ENCODE measurements at places on chromosomes 12 and 14. TPM values are rescaled to one million over a fixed set of nuclear protein-coding genes. Genes with fewer than 3 reads are reported as not detected.

SLC5A8 gene
- total RNA-seq, result not detected

LTBP2 gene
- 363 TPM for total RNA-seq

CACNA2D4 gene
- total RNA-seq, result 6.2 TPM

PGF gene
- 33.7 TPM for total RNA-seq

PRH2 gene
- total RNA-seq, result not detected

PRORP gene
- 20.0 TPM for total RNA-seq

TTC8 gene
- total RNA-seq, result 14.1 TPM

IFNG-AS1 gene
- 0.54 TPM for total RNA-seq

FAM90A1 gene
- 0.27 TPM for total RNA-seq

TMEM132D gene
- not detected for total RNA-seq

BDKRB1 gene
- 0.36 TPM for total RNA-seq

GNB3 gene
- 8.2 TPM for total RNA-seq

GALNT4 gene
- 7.4 TPM for total RNA-seq

- no peaks in the 10 kb centered on the region for H3K4me1 ChIP-seq
- no peak overlapping the region for H3K4me3 ChIP-seq
- H3K27me3 ChIP-seq, result no peaks in the 10 kb centered on the region
- H3K36me3 ChIP-seq, result no peaks in the 10 kb centered on the region
- no peak overlapping the region for H3K27ac ChIP-seq
- DNase-seq, result no peak
Measured at GRCh38 chr14:97655169-97655948, 858.2 kb downstream of the VRK1 start.

DNA sequence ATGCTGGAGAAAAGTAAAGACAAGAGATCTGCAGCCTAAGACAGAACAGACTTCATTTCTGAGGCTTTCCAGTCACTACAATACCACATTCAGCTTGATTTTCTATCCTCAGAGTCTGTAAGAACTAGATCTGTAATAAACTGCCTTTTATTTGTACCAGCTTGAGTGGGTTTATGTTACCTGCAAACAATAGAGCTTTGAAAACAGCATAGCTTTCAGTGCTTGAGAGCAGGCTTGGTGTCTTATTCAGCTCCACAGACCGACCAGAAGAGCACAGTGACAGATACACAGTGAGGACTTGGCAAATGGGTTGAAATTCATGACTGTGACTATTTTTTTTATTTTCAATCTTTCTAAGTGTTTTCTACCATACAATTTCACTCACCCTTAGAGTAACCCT lies 207.8 kb upstream of the OTX2 start:
- H3K36me3 ChIP-seq, result no peaks in the 10 kb centered on the region
- H3K4me1 ChIP-seq, result no peaks in the 10 kb centered on the region
- no peak for DNase-seq

DNA sequence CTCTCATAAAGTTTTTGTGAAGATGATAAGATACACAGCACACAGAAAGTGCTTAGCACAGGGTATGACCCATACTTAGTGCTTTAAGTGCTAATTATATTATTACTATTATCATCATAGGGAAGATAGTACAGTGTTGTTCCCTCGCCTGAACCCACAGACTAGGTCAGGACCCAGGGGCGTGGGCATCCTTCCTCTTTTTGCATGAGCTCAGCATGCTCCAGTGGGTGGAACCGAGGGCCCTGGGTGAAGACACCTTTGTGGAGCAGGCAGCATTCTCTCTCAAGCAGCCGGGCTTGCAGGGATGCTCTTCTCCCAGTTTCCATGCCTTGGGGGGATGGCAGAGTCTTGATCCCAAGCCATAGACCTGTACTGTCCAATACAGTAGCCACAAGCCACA lies 34.8 kb downstream of the CRACR2A start:
- H3K36me3 ChIP-seq, result no peaks in the 10 kb centered on the region
- DNase-seq, result no peak
- no peaks in the 10 kb centered on the region for H3K4me1 ChIP-seq
- no peak overlapping the region for H3K4me3 ChIP-seq

DNA sequence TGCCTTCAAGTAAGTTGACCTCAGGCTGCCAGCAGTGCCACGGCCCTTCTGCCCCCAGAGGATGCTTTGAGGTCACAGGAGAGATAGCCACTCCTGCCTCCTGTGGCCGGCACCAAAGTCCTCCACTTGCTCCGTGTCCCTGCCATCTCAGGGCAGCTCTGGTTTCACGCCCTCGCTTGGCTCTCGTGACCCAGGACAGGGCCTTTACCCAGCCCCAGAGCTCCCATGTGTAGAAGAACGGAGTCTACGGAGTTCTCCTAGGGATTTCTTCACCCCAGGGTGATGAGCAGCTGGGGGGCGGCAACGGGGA lies 178.1 kb downstream of the ADGRD1 start:
- no peaks in the 10 kb centered on the region for H3K4me1 ChIP-seq
- no peak for DNase-seq
- H3K36me3 ChIP-seq, result no peaks in the 10 kb centered on the region
- no peaks in the 10 kb centered on the region for H3K27me3 ChIP-seq
- H3K4me3 ChIP-seq, result no peak overlapping the region

DNA sequence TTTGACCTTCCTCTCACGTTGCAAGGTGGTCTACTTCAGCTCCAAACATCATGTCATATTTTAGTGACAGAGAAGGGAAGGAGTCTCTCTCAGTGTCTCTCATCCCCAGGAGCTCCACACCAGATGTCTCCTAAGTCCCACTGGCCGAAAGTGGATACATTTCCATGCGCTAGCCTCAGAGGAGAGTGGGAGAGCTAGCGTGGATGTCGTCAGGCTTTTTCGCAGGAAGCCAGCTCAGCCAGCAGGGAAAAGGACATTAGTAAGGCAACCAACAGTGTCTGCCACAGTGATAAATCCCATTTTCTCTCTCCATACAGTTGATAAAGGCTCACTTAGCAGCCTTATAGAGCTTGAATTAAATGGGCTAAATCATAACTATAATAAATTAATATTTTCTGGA lies 155.7 kb downstream of the PELI2 start:
- H3K27ac ChIP-seq, result no peak overlapping the region
- H3K27me3 ChIP-seq, result no peaks in the 10 kb centered on the region
- H3K36me3 ChIP-seq, result no peaks in the 10 kb centered on the region
- DNase-seq, result no peak
- H3K4me3 ChIP-seq, result no peak overlapping the region

DNA sequence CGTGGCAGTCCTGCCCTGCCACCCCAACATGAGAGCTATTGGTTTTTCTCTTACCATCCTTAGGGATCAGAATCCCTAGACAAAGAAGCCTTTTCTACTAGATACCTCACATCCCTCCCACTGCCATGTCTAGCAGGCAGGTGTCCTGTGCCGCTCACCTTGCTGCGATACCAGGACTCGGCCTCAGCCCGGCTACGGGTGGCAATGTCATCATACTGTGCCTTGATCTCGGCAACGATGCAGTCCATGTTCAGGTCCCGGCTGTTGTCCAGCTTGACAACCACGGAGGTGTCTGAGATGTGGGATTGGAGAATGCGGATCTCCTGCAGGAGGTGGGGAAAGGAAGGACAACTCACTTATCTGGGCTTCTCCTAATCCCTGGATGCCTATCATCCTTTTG lies 4.5 kb downstream of the KRT83 start:
- H3K27ac ChIP-seq, result no peak overlapping the region
- no peaks in the 10 kb centered on the region for H3K36me3 ChIP-seq
- no peak overlapping the region for H3K4me3 ChIP-seq
- no peaks in the 10 kb centered on the region for H3K4me1 ChIP-seq

- no peaks in the 10 kb centered on the region for H3K4me1 ChIP-seq
- peak; percentile 34 for DNase-seq
- no peak overlapping the region for H3K4me3 ChIP-seq
- H3K27ac ChIP-seq, result no peak overlapping the region
- H3K36me3 ChIP-seq, result no peaks in the 10 kb centered on the region
- no peaks in the 10 kb centered on the region for H3K27me3 ChIP-seq
Measured at GRCh38 chr12:114767906-114768722, 84.1 kb upstream of the TBX3 start.

- H3K4me3 ChIP-seq, result no peak overlapping the region
- H3K4me1 ChIP-seq, result peaks cover 3% of the 10 kb centered on the region
- DNase-seq, result no peak
- peak overlapping the region; percentile 72 for H3K27ac ChIP-seq
- H3K36me3 ChIP-seq, result no peaks in the 10 kb centered on the region
Measured at GRCh38 chr12:14952299-14952921, 9.0 kb downstream of the ARHGDIB start.

GRCh38 chr12:87182696-87183233 lies 846.4 kb downstream of the C12orf50 start:
- H3K4me1 ChIP-seq, result no peaks in the 10 kb centered on the region
- H3K4me3 ChIP-seq, result no peak overlapping the region
- no peak overlapping the region for H3K27ac ChIP-seq
- no peaks in the 10 kb centered on the region for H3K36me3 ChIP-seq
- H3K27me3 ChIP-seq, result no peaks in the 10 kb centered on the region

GRCh38 chr14:39203659-39204606 lies 28.9 kb downstream of the PNN start:
- H3K36me3 ChIP-seq, result no peaks in the 10 kb centered on the region
- no peaks in the 10 kb centered on the region for H3K4me1 ChIP-seq
- H3K4me3 ChIP-seq, result no peak overlapping the region
- H3K27me3 ChIP-seq, result no peaks in the 10 kb centered on the region
- DNase-seq, result no peak

- DNase-seq, result no peak
- H3K4me3 ChIP-seq, result no peak overlapping the region
- H3K36me3 ChIP-seq, result no peaks in the 10 kb centered on the region
Measured at GRCh38 chr14:61174441-61174891, 106.7 kb downstream of the TMEM30B start.

- H3K36me3 ChIP-seq, result no peaks in the 10 kb centered on the region
- no peak for DNase-seq
- no peaks in the 10 kb centered on the region for H3K4me1 ChIP-seq
- H3K27ac ChIP-seq, result no peak overlapping the region
- H3K27me3 ChIP-seq, result no peaks in the 10 kb centered on the region
Measured at GRCh38 chr12:107493666-107494065, 191.9 kb upstream of the PWP1 start.

DNA sequence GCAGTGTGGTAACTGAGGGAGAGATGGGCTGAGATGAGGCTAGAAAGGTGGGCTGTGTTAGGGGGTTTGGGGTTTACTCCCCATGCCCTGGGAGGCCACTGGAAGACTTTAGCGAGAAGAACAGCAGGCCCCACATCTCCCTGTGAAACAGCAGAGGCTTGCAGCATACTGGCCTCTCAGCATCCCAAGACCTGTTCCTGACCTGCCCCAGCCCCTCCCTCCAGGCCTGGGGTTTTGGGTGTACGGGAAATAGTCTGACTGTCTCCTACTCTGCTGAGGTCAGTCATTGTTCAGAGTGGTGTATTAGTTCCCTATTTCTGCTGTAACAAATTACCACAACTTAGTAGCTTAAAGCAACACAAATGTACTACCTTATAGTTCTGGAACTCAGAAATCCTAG lies 103.5 kb upstream of the HIF1A start:
- H3K27me3 ChIP-seq, result no peaks in the 10 kb centered on the region
- no peak for DNase-seq
- no peak overlapping the region for H3K27ac ChIP-seq
- peaks cover 12% of the 10 kb centered on the region for H3K4me1 ChIP-seq
- H3K36me3 ChIP-seq, result no peaks in the 10 kb centered on the region

DNA sequence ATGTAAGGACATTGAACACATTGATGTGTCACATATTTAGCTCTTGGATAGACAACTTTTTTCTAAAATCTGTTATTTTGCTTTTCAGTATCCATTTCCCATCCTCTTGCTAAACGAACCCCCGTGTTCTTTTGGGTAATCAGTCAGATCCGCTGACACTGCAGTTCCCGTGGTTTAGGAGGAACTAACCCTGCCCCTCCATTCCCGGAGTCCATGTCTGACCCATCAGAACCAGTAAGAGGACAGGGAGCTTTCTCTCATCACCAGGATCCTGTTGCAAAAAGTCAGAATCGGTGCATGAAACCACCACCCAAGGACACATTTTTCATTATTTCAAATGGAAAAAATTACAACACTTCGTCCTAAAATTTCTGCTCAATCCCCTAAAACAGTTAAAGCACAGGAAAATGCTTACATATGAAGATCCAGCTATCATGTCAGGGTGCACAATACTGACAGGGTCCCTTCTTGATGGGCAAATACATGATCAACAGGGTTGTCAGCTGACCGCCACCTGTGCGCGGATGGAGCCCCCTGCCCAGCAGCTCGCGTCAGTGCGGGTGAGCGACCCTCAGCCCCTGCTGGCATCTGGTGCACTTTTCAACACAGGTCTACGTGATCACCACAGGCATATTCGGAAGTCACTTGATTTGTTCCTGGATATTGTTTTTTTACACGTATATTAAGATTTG lies 276.8 kb downstream of the ADGRD1 start:
- H3K4me3 ChIP-seq, result no peak overlapping the region
- H3K27me3 ChIP-seq, result no peaks in the 10 kb centered on the region
- H3K36me3 ChIP-seq, result no peaks in the 10 kb centered on the region
- no peaks in the 10 kb centered on the region for H3K4me1 ChIP-seq
- no peak overlapping the region for H3K27ac ChIP-seq
- DNase-seq, result peak; percentile 48

- no peak overlapping the region for H3K27ac ChIP-seq
- no peak overlapping the region for H3K4me3 ChIP-seq
- no peaks in the 10 kb centered on the region for H3K4me1 ChIP-seq
- no peak for DNase-seq
- no peaks in the 10 kb centered on the region for H3K27me3 ChIP-seq
Measured at GRCh38 chr12:116432314-116432750, 126.8 kb upstream of the MAP1LC3B2 start.

DNA sequence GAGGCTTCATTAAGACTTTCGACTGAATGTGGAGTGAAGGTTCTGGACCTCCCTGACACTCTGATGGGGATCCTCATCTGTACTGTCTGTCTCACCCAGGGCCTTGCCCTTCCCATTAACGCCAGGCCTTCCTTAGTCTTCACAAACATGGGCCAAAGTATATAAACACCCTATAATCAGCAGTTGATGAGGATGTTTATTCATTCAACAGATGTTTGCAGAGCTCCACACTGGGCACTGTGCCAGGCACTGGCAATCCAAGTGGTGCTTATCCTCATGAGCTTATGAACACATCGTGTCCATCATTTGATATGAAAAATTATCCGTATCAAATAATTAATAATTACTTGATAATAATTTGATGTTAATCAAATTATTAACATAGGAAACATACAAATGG lies 454.4 kb downstream of the FUT8 start:
- H3K36me3 ChIP-seq, result no peaks in the 10 kb centered on the region
- no peaks in the 10 kb centered on the region for H3K27me3 ChIP-seq
- H3K27ac ChIP-seq, result no peak overlapping the region
- no peak for DNase-seq

- peaks cover 5% of the 10 kb centered on the region for H3K4me1 ChIP-seq
- no peaks in the 10 kb centered on the region for H3K36me3 ChIP-seq
- H3K27ac ChIP-seq, result no peak overlapping the region
Measured at GRCh38 chr12:46562625-46563225, 190.2 kb upstream of the SLC38A2 start.

GRCh38 chr12:132711080-132711843 lies 620 bp downstream of the PGAM5 start:
- no peak overlapping the region for H3K27ac ChIP-seq
- no peaks in the 10 kb centered on the region for H3K36me3 ChIP-seq
- H3K27me3 ChIP-seq, result no peaks in the 10 kb centered on the region
- DNase-seq, result peak; percentile 79
- H3K4me3 ChIP-seq, result peak overlapping the region; percentile 88

GRCh38 chr14:62722406-62722805 lies 322.9 kb downstream of the KCNH5 start:
- no peak overlapping the region for H3K27ac ChIP-seq
- no peaks in the 10 kb centered on the region for H3K36me3 ChIP-seq
- H3K27me3 ChIP-seq, result no peaks in the 10 kb centered on the region

- H3K27me3 ChIP-seq, result no peaks in the 10 kb centered on the region
- DNase-seq, result no peak
- H3K27ac ChIP-seq, result no peak overlapping the region
- no peaks in the 10 kb centered on the region for H3K4me1 ChIP-seq
- no peaks in the 10 kb centered on the region for H3K36me3 ChIP-seq
- H3K4me3 ChIP-seq, result no peak overlapping the region
Measured at GRCh38 chr12:74584483-74585062, 46.9 kb downstream of the ATXN7L3B start.

- peak overlapping the region; percentile 43 for H3K4me3 ChIP-seq
- no peak overlapping the region for H3K27ac ChIP-seq
- H3K27me3 ChIP-seq, result no peaks in the 10 kb centered on the region
Measured at GRCh38 chr12:105382771-105383622, 52.5 kb downstream of the C12orf75 start.

Measured in aorta (tissue), 5 donors.